ENCODE measurements at places on chromosomes 16 and 17. TPM values are rescaled to one million over a fixed set of nuclear protein-coding genes. Genes with fewer than 3 reads are reported as not detected.

The NXN gene
- polyA plus RNA-seq = 128 TPM

The CCL1 gene
- polyA plus RNA-seq = not detected

The SMPD3 gene
- polyA plus RNA-seq = 2.8 TPM

The PRAC1 gene
- polyA plus RNA-seq = not detected

The HES7 gene
- 1.5 TPM for polyA plus RNA-seq

The CALB2 gene
- 0.34 TPM for polyA plus RNA-seq

The SPATA20 gene
- 162 TPM for polyA plus RNA-seq

The KRTAP9-2 gene
- not detected for polyA plus RNA-seq

The TRAPPC1 gene
- polyA plus RNA-seq = 340 TPM
